ENCODE measurements at places on chromosomes 1 and 21.

- DNase-seq, result no peak
These were observed 456 bp downstream of the PTPN14 start for GRCh38 chr1:214550857-214551435.

DNA sequence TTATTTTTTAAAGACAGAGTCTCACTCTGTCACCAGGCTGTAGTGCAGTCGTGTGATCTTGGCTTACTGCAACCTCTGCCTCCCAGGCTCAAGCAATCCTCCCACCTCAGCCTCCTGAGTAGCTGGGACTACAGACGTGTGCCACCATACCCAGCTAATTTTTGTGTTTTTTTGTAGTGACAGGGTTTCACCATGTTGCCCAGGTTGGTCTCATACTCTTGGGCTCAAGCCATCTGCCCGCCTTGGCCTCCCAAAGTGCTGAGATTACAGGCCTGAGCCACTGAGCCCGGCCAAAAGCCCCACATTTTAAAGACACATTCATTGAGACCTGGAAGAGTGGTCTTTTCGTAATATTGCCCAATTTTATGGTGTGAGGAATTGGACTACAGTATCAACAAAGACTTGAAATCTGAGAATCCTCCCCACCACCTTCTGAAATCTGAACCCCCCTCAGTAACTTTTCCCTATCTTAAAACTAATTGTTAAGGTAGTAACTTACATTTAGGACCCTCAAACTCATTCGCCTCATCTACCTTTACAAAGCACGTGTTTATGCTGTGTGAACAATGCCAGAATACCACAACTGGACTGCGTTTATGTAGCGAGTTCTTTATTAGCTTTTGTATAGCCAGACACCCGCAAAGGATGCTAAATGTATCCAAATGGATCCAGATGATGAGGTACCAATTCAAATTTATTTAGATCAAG lies 2.7 kb downstream of the ERRFI1 start:
- no peak for DNase-seq

DNA sequence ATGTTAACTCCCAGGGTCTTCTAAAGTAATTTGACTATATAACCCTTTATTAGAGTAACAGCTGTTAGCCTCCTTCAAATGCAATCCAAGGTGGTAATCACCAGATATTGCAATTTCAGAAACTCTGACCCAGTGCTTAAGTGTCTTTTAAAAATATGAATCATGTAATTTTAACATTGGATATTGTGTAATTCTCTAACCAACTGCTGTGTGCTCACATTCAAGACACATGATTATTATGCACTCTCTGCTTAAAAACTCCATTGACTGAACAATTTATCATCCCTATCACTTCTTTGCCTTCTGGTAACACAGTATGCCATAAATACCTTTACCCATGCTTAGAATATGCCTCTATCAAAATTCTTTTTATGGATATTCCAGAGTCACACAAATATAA lies 537.4 kb upstream of the RGS18 start:
- DNase-seq, result no peak

DNA sequence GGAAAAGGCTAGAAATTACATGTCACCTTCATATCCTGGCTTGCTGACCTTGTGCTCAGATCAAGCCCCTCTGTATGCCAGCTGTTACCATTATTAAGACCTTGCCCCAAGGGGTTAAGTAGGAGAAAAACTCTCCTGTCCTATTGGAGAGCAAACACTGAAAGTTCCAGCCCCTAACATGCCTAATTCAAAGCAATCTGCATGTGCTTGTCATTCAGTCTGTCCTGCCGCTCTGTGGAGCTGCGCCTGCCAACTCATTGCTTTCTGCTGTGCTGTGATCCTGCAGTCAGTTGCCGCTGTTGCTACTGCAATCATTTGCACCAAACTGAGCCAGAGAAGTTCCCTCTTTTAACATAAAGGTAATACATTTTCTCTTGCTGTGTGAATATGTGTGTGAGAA lies 113.4 kb downstream of the DISP1 start:
- peak; percentile 27 for DNase-seq

- no peak for DNase-seq
These were observed 3.0 kb upstream of the C1orf159 start for GRCh38 chr1:1118876-1119220.

GRCh38 chr1:175742790-175743459 lies 470 bp downstream of the TNR start:
- DNase-seq, result no peak

DNA sequence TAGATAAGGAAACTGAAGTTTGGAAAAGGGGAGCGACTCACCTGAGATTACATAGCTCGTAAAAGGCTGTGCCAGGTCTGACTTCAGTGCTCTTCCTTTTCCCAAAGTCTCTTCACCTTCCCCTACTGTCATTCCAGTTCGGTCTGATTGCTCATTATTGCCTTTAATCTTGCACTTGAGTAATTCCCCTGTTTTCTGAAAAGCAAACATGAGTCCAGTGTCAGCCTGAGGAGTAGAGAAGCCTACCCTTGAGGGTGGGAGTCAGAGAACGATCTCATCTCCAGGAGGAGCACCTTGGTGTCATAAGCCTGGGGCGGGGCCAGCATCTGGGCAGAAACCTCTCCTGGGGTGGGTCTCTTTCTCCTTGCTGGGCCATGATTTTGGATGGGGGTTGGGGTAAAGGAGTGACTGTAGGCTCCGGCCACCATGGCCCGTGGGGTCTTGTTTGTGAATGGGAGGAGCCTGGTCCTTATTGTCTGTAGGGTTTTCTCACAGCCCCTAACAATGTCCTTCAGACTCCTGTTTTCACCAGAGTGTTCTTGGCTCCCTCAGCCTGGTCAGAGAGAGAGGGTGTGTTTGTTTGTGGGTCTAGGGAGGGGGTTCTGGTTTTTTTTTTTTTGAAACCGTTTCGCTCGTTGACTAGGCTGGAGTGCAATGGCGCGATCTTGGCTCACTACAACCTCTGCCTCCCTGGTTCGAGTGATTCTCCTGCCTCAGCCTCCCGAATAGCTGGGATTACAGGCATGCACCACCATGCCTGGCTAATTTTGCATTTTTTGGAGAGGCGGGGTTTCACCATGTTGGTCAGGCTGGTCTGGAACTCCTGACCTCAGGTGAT lies 6.0 kb downstream of the VANGL2 start:
- DNase-seq, result no peak

DNA sequence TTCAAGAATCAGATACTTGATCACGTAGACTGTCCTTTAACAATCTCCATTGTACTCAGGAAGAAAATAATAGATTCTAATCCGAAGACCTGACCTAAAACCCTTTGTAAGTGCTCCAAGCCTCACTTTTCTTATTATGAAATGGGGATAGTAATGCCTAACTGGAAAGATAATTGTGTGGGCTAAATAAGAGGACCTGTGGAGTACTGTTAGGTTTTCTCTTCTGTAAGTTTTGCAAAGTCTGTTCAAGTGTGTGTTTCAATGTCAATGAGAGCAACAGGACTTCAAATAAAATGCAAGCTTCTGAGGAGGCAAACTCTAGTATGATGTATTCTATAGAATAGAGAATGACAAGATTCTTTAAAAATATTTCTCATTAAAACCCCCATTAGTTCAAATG lies 348.6 kb downstream of the USP25 start:
- no peak for DNase-seq

DNA sequence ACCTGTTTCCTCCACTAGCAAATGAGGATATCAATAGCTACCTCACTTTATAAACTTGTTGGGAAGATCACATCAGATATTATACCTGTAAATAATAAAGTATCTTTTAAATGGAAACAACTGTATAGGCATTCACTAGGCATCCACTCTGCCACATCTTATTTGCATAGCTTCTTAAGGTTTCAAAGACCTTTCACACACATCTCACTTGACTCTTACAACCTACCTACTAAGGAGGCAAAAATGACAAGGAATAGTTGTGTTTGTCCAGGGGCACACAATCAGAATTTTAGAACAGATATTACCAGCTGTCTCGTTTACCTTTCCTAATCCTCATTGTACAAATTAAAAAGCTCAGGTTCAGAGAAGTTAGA lies 51.5 kb downstream of the VANGL2 start:
- DNase-seq, result no peak

DNA sequence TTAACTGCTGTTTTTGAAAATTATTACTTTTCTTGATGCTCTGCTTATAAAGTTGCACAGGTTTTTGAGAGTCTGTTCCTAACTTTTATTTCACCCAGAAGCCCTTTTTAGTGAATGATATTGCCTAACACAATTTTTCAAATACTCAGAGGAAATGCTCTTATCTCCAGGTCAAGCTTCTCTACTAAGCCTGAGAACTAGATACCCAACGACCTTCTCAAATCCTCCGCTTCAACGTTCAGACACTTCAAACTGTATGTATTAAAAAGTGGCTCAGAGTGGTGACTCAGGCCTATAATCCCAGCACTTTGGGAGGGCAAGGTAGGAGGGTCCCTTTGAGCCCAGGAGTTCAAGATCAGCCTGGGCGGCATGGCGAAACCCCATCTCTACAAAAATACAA lies 88.5 kb downstream of the ASH1L start:
- no peak for DNase-seq

GRCh38 chr1:243730487-243731150 lies 119.4 kb downstream of the AKT3 start:
- DNase-seq, result no peak

DNA sequence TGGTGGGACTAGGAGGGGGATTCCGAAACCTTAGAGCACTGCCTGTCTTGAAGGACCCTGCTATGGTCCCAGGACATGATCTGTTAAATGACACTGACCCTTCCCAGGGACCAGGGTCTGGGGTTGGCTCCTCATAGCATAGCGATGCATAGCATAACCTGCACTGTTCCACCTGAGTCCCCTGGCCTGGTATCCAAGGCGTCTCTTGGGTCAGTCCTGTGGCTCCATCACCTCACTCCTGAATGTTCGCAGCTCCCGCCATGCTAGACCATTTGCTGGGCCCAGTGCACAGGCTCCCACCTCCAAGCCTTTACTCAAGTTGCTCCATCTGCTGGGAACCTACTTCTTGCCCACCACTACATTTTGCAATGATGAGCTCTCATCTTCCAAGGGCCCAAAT lies 39.0 kb upstream of the MAGOH start:
- no peak for DNase-seq

DNA sequence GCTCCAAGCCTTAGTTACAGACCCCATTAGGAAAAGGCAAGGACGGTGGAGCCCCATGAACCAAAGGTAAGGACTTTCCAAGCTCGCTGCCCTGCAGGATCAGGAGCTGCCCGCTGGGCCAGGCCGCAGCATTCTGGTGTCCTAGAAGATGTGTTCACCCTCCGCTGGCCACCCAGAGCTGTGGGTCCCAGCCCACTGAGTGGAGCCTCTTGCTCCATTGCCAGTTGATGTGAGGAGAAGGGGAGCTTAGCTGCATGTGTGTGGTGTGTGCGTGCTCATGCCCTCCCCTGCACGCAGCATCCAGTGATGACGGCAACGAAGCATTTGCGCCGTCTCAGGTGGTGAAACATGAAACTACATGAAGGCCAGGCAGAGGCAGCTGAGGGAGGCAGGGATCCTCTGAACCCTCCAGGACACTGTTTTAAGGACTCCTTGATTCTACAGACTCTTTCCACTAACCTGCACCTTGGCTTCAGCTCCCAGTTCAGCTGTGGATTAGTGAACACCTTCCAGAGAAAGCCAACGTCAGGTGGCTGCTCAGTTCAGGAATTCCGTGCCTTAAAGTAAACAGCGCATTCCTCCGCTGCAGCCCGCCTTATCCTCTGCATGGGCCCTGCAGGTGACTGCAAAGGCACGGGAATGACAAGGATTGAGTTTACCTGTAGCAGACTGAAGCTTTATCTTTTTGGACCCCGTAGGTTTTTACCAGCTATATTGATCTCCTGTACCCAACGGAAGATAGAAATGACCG lies 48.7 kb downstream of the SMYD2 start:
- DNase-seq, result no peak

DNA sequence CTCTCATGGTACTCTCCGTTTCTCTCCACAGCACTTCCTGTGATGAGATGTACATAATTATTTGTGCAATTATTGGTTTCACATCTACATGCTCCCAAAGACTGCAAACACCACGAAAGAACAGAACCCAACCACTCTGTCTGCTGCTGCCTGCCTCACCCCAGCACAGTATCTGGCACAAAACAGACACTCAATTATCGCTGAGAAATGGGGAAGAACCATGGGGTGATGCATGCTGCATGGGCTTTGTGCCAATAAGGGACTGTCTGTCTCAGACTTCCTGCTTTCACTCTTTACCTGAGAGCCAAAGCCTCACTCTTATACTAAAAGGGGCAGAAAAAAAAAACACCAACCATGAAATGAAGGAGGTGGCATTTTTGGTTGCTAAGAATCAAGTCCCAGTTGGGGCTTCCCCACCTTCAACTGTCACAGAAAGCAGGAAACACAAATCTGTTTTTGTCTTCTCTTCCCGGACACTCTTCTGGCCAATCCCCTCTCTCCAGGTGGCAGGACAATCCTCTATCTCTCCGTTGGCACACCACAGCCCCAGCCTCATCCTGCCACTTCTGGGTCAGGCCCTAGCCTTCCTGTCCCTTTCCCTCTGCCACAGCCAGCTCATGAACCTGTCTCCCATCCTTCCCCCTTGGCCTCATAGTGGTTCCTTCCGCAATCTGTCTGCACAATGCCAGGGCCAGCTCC lies 82.0 kb downstream of the TGFBR3 start:
- DNase-seq, result no peak

- no peak for DNase-seq
These were observed 321.4 kb downstream of the DPYD start for GRCh38 chr1:97599447-97599846.

DNA sequence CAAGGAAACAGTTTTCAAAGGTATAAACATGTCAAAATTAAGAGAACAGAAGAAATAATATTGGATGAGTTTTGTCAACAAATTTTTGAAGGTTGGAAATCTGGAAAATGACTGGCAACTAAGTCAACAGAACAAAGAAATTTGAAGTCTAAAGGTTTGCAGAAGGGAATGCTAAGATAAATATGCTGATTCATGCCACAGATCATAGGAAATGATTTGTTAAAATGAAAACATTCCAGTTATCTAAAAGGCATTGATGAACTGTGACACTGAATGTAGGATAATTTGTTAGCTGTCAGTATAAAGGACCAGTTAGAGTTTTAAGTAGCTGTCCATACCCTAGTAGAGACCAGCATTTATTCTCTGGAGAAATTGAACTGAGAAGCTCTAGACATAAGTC lies 157.9 kb upstream of the CHRM3 start:
- DNase-seq, result no peak

- no peak for DNase-seq
These were observed 39.4 kb downstream of the PLXNA2 start for GRCh38 chr1:208204779-208205178.

- DNase-seq, result no peak
These were observed 202.0 kb downstream of the LRRC40 start for GRCh38 chr1:70003211-70003908.

DNA sequence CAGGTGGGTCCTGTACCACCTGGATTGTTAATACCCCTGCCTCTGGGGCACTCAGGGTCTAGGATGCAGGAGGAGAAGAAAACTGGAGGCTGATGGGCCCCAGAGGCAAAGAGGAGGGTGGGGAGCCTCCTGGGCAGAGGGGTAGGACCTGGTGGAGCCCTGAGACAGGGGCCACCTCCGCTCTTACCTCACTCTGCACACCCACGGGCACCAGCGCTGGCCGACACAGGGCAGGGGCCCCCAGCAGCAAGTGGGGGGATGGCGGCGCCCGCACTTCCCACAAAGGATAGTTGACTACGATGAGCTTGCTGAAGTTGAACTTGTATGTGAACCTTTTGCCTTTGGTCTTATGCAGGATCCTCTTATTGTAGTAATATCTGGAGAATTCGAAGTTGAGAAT lies 1.1 kb downstream of the ETV3L start:
- DNase-seq, result no peak

GRCh38 chr1:79777481-79778219 lies 771.1 kb upstream of the ADGRL4 start:
- DNase-seq, result no peak
